ENCODE measurements at places on chromosomes 3 and 15.
A peak's percentile ranks its signal among the peaks of the same experiment; 100 is the strongest.

DNA sequence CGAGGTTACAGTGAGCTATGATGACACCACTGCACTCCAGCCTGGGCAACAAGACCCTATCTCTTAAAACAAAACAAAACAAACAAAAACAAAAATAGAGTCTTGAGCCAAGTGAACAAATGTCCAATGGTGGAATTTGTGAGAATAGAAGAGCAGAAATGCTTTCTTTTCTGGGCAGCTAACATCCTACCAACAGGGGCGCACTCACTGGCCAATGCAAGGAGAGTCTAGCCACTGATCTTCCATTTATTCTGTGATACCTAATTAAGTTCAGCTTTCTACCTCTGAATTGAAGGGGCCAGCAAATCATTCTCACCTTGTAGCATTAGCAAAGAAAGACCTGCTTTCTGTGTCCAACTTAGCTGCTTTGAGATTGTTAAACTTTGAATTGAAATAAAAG, 301.9 kb upstream of the NR2F2 start:
- no peak for DNase-seq

DNA sequence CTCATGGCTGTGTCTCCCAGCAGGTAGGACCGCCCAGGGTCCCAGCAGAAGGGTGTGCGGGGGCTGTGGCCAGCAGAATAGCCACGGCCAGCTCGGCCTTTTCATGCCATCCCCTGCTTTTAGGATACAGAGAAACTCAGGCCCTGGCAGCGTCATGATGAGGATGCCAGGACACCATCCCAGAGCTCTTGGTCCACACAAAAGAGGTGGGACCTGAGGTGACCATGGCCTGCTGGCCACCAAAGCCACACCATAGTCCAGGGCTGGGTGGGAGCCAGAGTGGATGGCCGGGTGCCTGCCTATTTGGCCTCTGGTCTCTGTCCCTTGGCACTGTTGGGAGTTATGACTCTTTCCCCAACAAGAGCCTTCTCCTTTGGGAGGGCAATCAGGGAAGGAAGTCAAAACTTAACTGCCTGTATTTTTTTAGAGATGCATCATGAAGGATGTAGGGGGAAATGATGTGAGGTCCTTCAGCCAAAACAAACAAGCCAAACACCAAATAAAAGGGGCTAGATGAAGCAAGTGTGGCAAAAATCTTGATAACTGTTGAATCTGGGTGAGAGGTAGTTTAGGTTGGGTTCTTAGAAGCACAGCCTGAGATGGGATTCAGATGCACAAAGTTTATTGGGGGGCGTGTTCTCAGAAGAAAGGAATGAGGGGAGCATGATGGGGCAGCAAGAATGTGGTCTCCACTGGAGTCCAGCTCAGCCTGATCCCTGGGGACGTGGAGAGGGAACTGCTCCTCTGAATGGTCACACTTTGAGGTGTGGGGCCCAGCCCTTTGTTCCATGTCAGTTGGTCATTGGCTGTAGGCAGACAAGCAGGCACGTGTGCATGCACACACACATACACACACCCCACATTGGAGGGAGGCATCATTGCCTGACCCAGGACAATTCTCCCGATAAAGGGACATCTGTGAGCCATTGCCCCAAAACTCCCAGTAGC, 33.2 kb downstream of the SMAD6 start:
- no peak for DNase-seq

DNA sequence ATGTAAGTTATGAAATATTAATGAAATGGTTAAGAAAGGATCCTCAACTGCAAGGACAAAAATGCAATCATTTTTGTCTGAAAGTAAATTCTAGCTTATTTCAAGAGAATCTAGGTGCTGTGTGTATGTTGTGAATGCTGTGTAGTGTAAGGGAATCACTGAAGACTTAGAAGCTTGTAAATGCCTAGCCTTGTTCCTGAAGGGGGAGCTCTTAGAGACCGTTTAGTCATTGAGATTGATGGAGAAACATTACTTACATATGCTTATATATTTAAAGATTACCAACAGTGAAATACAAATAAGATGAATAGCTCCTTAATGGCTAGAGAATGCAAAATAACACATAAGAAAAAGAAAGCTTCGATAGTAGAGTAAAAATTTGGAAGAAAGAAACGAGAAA, 67.9 kb downstream of the CNTN4 start:
- DNase-seq: no peak

GRCh38 chr3:143585720-143586456, 262.4 kb downstream of the SLC9A9 start:
- no peak for DNase-seq

GRCh38 chr15:92803852-92804609, 96.1 kb upstream of the CHD2 start:
- DNase-seq: peak; percentile 60

DNA sequence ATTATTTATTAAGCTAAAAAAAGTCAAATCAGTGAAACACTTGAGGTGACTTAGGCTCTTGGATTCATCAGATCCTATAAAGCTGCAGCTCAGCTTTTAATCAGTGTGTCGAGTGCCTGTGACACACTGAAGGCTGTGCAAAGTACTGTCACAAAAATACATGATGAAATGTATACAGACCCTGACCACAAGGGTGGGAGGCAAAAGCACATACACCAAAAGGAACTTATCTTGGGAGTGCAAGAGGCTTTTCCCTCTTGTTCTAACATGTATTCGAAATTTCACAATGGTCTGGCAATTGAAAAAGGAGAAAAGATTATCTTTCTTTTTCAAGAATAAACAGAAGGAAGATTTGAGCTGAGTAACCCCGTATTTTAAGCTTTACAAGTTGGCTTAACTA, 35.9 kb downstream of the VGLL4 start:
- no peak for DNase-seq

- no peak for DNase-seq
These were observed 29.9 kb upstream of the GNB5 start for GRCh38 chr15:52220937-52221660.
